ENCODE measurements at places on chromosomes 3 and 15.

DNA sequence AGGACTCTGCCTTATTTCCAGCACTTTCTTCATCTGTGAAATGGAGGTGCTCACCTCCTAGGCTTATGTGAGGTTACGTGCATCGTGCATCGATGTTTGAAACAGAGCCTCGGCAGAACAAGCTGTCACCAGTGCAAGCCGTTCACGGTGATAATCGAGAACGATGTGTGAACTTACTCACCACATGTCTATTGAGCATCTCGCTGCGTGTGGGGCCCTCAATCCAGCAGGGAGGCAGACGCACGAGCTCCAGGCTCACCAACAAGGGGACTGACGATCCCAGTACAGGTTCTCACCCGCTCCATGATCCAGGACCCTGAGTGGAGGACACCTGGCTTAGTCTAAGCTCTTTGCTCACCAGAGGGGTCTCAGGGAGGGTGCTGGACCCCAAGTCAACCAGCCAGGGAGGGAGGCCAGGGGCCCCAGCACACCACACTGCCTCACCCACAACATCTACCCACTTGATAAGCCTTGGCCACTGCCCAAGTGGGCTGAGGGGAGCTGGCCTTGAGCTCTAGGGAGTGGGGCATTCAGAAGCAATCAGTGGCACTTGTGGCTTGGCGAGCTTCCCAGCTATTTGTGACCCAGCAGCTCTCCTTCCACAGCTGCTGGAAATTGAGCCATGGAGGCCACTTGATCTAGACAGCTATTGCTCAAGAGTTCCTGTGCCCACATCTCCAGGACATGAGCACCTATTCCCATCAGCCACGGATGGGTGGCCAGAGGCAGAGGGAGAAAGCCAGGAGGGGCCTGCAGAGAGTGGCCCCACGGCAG is 34.4 kb upstream of the SLC6A1 start:
- ATAC-seq = no peak

DNA sequence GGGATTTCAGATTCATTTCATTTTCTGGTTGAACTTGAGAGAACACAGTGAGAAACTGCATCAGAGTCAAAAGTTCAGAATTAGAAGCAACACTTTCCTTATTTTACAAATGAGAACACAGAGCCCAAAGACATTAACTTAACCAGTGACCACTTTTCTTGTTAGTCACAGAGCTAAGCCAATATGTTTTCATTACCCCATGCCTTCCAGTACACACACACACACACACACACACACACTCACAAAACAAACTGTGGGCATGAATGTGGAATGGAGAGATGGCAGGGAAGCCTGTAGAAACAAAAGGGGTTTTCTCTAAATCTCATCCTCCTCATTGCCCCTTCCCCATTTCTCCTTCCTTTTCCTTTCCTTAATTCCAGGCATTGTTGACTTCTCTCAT is 267.4 kb upstream of the GADL1 start:
- ATAC-seq = no peak

DNA sequence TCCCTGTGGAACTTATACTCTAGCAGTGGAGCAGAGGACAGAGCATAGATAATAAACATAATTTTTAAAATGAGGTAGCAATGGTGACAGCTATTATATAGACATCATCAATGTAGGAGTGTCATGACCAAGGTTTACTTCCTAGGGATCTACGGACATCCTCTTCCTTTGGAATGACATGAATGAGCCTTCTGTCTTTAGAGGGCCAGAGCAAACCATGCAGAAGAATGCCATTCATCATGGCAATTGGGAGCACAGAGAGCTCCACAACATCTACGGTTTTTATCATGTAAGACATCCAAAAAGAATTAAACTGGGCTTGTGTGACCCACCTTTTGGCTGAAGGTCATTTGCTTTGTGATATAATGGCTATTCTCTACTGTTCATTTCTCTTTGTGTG is 30.1 kb upstream of the CAPN3 start:
- ATAC-seq = no peak

GRCh38 chr3:127658234-127658633 is 14.5 kb upstream of the ABTB1 start:
- no peak for ATAC-seq

DNA sequence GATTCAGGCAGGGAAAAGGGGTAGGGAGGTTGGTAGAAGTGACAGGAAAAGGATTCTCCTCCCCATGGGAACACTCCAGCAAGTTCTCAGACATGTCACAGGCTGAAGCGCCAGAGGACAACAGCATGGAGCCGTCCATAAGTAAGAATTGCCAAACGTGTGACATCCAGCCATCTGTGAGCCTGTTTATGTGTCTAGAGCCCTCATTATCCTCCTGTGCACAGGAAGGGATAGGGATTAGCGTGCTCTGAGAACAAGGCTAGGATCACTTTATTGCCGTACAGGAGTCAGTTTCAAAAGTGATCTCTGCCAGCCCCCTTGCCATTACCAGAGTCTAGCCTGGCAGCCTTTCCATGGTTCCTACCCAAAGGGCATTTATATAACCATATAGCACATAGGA is 549.5 kb downstream of the NTRK3 start:
- ATAC-seq = no peak

DNA sequence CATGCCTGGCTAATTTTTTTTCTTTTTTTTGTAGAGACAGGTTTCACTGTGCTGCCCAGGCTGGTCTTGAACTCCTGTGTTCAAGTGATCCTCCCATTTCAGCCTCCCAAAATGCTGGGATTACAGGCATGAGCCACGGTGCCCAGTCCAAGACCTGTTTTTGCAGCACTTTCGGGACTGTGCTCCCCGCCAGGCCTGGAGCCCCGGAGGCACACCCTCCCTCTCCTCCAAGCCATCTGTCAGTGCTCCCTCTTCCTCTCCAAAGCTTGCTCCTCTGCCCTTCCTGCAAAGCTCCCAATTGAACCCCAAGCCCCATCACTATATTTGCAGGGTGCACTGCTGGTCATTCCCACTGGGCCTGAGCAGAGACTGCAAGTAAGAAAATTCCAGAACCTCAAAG is 98.1 kb downstream of the CORO2B start:
- no peak for ATAC-seq

DNA sequence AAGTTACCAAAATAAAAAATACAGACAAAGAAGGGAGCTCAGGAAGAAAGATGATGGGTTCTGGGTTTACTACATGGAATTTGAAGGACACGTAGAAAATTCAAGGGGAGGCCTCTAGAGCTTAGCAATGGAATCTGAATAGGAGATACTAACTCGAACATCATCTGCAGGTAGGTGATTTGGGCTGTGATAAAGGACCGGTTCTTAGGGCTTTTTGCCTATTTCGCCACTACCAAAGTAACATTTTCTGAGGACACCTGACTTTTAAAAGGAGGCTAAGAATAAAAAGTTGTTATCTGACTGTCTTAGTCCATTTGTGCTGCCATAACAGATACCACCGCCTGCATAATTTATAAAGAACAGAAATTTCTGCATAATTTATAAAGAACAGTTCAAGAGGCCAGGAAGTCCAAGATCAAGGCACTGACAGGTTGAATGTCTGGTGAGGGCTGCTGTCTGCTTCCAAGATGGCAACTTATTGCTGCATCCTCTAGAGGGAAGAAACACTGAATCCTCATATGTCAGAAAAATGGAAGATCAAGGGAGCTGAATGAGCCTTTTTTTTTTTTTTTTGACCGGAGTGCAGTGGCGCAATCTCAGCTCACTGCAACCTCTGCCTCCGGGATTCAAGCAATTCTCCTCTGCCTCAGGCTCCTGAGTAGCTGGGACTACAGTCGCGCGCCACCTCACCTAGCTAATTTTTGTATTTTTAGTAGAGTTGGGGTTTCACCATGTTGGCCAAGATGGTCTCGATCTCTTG is 67.9 kb upstream of the UBE2E2 start:
- ATAC-seq = no peak

DNA sequence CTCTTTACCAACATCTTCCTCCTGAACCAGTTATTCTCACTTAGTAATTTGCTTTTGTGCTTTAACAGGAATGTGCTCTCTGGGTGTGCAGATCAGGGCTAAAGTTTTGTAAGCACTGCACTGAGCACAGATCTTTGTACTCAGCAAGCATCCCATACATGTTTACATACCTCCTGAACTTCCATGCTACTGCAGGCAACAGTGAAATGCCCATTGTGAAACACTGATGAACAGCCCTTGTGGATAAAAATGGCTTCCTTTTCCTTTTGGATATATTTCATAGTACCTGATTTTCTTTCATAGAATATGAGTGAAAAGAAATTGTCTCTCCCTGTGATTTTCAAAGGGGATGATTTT is 855.9 kb downstream of the MCTP2 start:
- no peak for ATAC-seq

- ATAC-seq = no peak
These were observed 41.9 kb downstream of the CACNA1D start for GRCh38 chr3:53536282-53536681.

- no peak for ATAC-seq
These were observed 57.7 kb downstream of the CNTN4 start for GRCh38 chr3:2156244-2156847.

- ATAC-seq = no peak
These were observed 139.5 kb downstream of the MAGI1 start for GRCh38 chr3:65899226-65899625.

DNA sequence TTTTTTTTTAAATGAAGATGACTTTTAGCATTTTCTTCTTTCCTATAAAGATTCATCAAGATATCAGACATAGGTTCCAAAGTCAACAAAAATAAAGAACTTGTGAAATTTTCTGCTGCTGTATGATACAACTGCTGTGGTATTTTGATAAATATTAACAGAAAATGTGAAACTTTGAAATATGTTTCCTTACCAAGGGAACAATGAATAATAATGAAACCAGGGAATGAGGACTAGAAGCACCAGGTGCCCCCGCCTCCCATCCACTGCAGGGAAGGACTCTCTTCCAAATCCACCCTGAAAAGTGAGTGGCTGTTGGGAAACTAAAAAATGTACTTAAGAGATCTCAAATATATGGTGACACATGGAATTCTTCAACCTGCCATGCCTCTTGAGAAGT is 198.4 kb downstream of the FHIT start:
- ATAC-seq = no peak

GRCh38 chr3:58639001-58639400 is 27.6 kb downstream of the FAM3D start:
- no peak for ATAC-seq
